ENCODE measurements at places on chromosomes 3 and 15.

- no peak for DNase-seq
Observed at GRCh38 chr3:105722943-105723556, 145.8 kb downstream of the CBLB start.

- no peak for DNase-seq
Observed at GRCh38 chr15:70376031-70376928, 278.6 kb upstream of the TLE3 start.

GRCh38 chr15:80904998-80905397 is 84.6 kb downstream of the MESD start:
- DNase-seq, result no peak

DNA sequence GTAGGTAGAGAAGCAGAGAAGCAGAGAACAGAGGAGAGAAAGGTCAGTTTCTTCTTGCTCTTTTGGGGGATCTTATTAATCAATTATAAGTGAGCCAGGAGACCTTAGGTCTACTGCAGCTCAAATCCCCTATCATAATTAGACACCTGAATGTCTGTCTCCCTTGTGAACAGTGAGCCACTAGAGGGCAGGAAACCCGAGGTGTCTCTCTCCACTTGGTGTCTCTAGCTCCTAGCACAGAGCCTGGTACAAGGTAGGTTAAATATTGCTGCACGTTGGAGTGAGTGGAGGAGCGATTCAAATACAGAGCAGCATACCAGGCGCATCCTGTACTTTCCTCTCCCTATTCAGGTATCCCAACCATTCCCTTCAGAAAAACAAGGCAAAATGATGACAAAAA is 2.0 kb upstream of the ST8SIA2 start:
- DNase-seq, result no peak

Data from SJSA1 (cell line).